ENCODE measurements at places on chromosomes 4 and X. TPM values are rescaled to one million over a fixed set of nuclear protein-coding genes. Genes with fewer than 3 reads are reported as not detected.

GRCh38 chrX:7889135-7889534 lies 38.1 kb downstream of the PNPLA4 start:
- no peak overlapping the region for H3K4me3 ChIP-seq
- H3K36me3 ChIP-seq, result no peaks in the 10 kb centered on the region
- no peak for DNase-seq
- no peak overlapping the region for H3K27ac ChIP-seq
- H3K27me3 ChIP-seq, result no peaks in the 10 kb centered on the region

DNA sequence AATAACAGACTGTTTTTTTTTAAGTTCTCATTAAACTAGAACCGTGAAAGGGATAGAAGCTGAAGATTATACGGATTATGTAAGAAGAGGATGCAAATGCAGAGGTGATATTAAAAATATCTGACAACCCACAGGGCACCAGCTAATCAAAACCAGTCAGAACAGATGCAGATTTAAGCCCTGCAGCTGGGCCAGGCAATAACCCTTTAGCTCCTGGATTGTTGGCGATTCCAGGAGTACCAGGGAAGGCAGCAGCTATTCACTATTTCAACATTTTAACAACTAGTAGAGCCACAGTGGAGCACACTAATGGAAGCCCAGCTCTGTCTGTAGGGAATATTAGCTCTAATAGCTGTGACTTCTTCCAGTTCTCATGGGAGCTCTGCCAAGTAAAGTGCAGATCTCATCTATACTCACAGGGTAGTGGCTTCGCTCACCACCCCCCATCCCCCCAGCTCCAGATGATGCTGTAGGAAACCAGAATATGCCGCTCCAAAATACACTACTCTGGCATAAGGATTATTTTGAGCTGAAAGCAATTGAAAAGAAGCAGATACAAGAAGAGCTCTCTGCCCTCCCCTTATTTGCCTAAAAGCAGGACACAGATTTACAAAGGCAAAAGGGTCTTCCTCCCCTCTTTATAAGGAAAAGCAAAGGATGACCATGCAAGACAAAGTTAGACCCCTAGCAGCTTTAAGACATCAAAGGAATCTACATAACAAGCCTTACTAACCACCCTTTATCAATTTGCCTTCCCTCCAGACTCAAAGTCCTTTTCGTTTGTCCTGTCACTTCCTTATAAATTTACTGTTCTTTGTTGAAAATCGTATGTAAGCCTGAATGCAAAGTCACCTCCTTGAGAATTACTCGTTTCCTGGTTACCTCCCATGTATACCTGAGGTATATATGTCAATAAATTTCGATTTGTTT lies 13.7 kb downstream of the SCD5 start:
- H3K36me3 ChIP-seq, result no peaks in the 10 kb centered on the region
- H3K4me1 ChIP-seq, result peaks cover 28% of the 10 kb centered on the region
- H3K4me3 ChIP-seq, result peak overlapping the region; percentile 76

NCAPG gene
- 6.0 TPM for total RNA-seq

- H3K27ac ChIP-seq, result no peak overlapping the region
- no peaks in the 10 kb centered on the region for H3K36me3 ChIP-seq
- H3K4me3 ChIP-seq, result no peak overlapping the region
- no peaks in the 10 kb centered on the region for H3K27me3 ChIP-seq
- DNase-seq, result no peak
Observed at GRCh38 chrX:18348047-18348446, 6.4 kb downstream of the SCML2 start.

DNA sequence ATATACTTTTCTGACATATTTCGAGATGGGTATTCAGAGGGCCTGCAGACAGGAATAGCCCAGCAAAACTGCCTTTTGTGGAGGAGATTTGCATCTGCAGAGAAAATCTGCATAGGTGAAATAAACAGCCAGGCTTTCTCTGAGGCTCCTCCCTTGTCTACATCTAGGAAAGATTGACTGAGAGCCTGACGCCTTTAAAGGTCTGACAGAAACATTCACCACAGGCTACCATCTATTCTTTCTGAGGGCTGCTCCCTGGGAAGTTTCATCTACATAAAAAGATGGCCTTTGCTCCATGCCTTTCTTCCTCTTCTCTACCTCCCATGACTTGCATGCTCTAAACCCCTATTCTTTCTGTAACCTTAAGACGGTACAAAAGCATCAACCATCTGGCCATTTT lies 55.0 kb upstream of the AP1S2 start:
- peak overlapping the region; percentile 44 for H3K27ac ChIP-seq
- peaks cover 9% of the 10 kb centered on the region for H3K27me3 ChIP-seq
- H3K4me1 ChIP-seq, result peaks cover 24% of the 10 kb centered on the region
- no peak overlapping the region for H3K4me3 ChIP-seq

- H3K4me1 ChIP-seq, result no peaks in the 10 kb centered on the region
- H3K4me3 ChIP-seq, result no peak overlapping the region
- H3K36me3 ChIP-seq, result no peaks in the 10 kb centered on the region
- DNase-seq, result no peak
- H3K27ac ChIP-seq, result no peak overlapping the region
- no peaks in the 10 kb centered on the region for H3K27me3 ChIP-seq
Observed at GRCh38 chrX:110322603-110323002, 4.7 kb upstream of the AMMECR1 start.

PFKFB1 gene
- 1.1 TPM for total RNA-seq

DNA sequence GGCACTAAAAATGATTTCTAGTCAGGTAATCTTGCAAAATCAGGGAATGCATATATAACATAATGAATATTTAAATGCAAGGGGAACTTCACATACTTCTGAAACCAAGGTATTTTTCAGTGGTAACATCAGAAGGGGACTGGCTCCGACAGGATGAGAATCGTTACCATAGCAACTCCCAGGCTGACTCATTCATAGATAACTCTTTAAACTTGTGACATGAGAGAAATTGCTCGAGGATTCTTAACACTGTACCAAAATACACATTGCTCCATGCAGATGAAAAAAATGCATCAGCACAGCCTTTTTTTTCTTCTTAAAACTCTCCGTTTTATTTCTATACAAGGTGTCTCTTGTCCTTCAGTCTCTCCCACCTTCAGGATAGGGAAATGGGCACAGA lies 114.3 kb downstream of the GABRB1 start:
- H3K27ac ChIP-seq, result no peak overlapping the region
- H3K4me3 ChIP-seq, result no peak overlapping the region
- H3K36me3 ChIP-seq, result no peaks in the 10 kb centered on the region
- H3K27me3 ChIP-seq, result no peaks in the 10 kb centered on the region
- DNase-seq, result no peak
- H3K4me1 ChIP-seq, result peaks cover 4% of the 10 kb centered on the region

GRCh38 chr4:23374259-23374658 lies 515.6 kb downstream of the PPARGC1A start:
- H3K4me1 ChIP-seq, result peaks cover 30% of the 10 kb centered on the region
- DNase-seq, result no peak
- peaks cover 3% of the 10 kb centered on the region for H3K27me3 ChIP-seq
- H3K27ac ChIP-seq, result no peak overlapping the region

DNA sequence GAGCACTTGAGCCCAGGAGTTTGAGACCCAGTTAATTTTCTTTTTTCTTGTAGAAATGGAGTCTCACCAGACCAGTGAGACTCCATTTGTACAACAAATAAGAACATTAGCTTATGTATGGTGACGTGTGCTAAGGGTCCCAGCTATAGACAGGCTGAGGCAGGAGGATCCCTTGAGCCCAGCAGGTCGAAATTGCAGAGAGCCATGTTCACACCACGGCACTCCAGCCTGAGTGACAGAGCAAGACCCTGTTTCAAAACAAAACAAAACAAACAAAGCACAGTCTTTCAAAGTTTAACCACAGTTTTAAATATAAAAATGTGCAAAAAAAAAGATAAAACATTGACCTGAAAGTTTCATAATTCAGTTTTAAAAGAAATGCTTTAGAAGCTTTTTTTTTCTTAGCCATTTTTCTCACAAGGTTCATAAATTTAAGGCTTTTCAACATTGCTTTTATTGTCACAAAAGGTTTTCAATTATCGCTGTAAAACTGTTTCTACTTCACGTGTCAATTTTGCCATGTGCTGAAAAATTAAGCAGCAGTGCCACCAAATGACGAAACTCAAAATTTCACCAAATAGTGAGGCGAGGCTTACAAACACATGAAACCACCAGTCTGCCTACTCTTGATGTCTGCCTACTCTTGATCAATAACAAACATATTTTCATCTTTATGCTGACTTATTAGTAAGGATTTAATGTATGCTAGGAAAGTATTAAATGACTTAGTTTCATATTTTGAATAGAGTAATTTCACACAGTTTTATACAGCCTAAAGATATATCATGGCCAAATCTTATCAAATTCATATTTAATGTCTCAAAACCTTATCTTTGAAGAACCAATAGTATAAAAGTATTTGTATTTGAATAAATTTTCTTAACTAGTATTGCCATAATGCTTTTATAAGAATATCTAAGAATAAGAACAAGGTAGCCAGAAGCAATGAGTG lies 126.3 kb downstream of the NEK1 start:
- H3K4me1 ChIP-seq, result peaks cover 8% of the 10 kb centered on the region
- peak overlapping the region; percentile 41 for H3K27ac ChIP-seq
- DNase-seq, result peak; percentile 27
- no peaks in the 10 kb centered on the region for H3K27me3 ChIP-seq
- peaks cover 21% of the 10 kb centered on the region for H3K36me3 ChIP-seq

- H3K4me1 ChIP-seq, result no peaks in the 10 kb centered on the region
- H3K27me3 ChIP-seq, result peaks cover 9% of the 10 kb centered on the region
- no peak overlapping the region for H3K27ac ChIP-seq
- H3K36me3 ChIP-seq, result peaks cover 15% of the 10 kb centered on the region
Observed at GRCh38 chr4:4820261-4820660, 39.2 kb upstream of the MSX1 start.

- no peaks in the 10 kb centered on the region for H3K27me3 ChIP-seq
- H3K36me3 ChIP-seq, result no peaks in the 10 kb centered on the region
- DNase-seq, result no peak
- peak overlapping the region; percentile 15 for H3K27ac ChIP-seq
Observed at GRCh38 chrX:19887911-19888879, 795 bp upstream of the SH3KBP1 start.

GRCh38 chr4:153933915-153934687 lies 145.2 kb upstream of the SFRP2 start:
- no peak for DNase-seq
- peak overlapping the region; percentile 34 for H3K27ac ChIP-seq
- no peak overlapping the region for H3K4me3 ChIP-seq

ZC4H2 gene
- 48.0 TPM for total RNA-seq

SSX2B gene
- total RNA-seq, result not detected

- no peak overlapping the region for H3K4me3 ChIP-seq
- H3K4me1 ChIP-seq, result no peaks in the 10 kb centered on the region
- no peak for DNase-seq
- no peak overlapping the region for H3K27ac ChIP-seq
- H3K36me3 ChIP-seq, result no peaks in the 10 kb centered on the region
Observed at GRCh38 chrX:82945332-82945731, 562.8 kb upstream of the POU3F4 start.

PWWP3B gene
- total RNA-seq, result 0.78 TPM

CTAG1A gene
- not detected for total RNA-seq

GRCh38 chr4:1714303-1715001 lies 2.3 kb upstream of the SLBP start:
- peaks cover 12% of the 10 kb centered on the region for H3K27me3 ChIP-seq
- H3K36me3 ChIP-seq, result no peaks in the 10 kb centered on the region
- peaks cover 13% of the 10 kb centered on the region for H3K4me1 ChIP-seq
- no peak for DNase-seq

CEP44 gene
- total RNA-seq, result 29.0 TPM
